NCI-H82 (cell line): ENCODE measurements at places on chromosomes 6 and 20.

DNA sequence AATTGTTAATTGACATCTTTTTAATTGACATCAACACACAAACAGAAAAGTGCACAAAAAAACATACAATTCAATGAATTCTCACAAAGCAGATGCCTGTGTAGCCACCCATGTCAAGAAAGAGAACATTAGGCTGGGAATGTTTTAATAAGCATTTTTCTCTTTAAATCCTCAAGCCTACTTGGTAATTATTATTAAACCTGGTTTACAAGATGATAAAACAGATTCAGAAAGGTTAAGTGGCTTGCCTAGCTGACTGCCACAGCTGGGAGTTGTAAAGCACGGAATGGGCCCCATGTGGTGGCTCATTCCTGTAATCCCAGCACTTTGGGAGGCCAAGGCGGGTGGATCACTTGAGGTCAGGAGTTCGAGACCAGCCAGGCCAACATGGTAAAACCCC lies 90.0 kb upstream of the AKAP12 start:
- DNase-seq = peak; percentile 28

GRCh38 chr6:143696664-143697000 lies 18.9 kb downstream of the PHACTR2 start:
- DNase-seq = no peak

DNA sequence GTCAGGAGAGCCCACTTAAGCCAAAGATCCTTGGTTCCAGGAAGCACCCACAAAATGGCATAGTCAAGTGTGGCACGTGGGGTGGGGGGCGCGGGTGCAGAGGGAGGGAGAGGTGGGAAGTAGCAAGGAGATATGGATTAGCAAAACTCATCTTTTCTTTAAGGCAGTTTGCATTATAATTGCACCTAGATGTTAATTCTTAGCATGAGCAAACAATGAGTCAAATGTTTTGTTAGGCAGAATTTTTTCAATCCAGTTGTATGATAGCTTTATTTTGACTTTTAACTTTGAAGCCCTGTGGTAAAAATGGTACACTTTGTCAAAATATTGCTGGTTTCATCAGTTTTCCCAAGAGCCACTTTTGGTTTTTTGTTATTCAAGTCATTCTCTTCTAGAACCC lies 15.0 kb downstream of the SCAND1 start:
- no peak for DNase-seq

DNA sequence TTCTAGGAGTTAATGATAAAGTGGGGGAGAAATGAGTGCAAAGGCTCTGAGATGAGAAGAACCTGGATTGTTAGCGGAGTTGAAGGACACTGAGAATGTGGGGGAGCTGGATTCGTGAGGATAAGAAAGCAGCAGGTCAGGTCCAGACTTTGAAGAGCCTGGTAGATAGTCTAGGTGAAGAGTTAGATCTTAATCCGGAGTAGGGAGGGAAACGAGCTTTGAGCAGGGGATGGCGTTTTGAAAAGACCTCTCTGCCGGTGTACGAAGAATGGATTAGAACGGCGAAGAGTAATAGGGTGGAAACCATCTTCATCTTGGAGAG lies 487 bp upstream of the PHF20 start:
- DNase-seq = no peak

DNA sequence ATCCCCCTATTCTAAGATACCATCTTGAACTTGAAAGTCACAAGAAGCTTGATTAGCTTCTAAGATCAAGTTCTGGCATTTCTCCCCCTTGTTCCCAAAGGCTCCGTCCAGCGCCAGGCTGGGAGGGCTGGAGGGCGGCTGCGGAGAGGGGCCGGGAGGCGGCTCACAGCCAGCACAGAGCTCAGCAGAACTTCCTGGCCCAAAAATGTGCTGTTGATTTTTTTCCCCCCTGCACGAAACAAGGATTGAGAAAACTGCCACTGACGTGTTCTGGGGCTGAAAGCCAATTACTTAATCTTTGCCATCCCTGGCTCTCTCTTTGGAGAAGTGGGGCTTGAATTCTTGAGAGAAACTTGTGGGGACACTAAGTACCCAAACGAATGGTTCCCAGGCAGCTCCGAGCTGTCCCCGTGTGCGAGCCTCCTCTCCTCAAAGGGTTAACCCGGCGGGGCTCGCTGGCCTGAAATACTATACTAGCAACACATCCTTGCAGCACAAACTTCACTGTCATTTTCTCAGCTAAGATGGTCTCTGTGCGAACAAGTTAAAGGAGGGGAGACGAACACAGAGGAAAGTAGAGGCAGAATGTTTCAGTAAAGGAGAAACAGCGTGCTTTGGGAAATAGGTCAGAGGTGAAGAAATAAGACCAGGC lies 452 bp downstream of the TRAF3IP2 start:
- DNase-seq = peak; percentile 22

- DNase-seq = no peak
Observed at GRCh38 chr6:138817799-138818198, 21.9 kb downstream of the ECT2L start.

DNA sequence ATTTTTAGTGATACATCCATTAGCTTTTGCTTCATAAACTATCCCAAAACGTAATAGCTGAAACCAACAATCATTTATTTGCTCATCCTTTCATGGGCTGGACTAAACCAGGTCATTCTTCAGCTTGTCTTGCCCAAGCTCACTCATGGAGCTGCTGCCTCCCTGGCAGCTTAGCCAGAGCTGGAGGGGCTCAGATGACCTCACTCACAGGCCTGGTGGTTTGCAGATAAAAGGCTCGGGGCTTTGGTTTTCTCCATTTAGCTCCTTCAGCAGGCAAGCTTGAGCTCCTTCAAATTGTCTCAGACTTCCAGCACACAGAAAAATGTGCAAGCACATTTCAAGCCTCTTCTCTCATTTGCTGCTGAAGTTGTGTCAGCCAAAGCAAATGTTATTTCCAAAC lies 139.1 kb downstream of the BTBD3 start:
- peak; percentile 20 for DNase-seq
